ENCODE measurements at places on chromosomes 7 and 10. TPM values are rescaled to one million over a fixed set of nuclear protein-coding genes. Genes with fewer than 3 reads are reported as not detected.
A peak's percentile ranks its signal among the peaks of the same experiment; 100 is the strongest.

DNA sequence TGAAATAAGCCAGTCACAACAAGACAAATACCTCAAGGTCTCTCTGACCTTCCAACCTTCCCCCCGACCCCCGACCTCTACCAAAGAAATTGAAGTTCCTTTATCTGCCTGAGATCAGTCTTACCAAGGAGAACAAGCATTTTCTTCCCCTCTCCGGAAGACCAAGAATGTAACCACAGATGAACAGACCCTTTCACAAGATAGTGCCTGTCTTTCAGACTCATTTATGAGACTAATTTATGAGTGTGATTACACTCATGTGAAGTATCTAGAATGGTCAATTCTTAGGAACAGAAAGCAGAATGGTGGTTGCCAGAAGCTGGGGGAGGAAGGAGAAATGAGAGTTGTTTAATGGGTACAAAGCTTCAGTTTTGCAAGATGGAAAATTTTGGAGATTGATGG, 108.9 kb upstream of the MKLN1 start:
- no peaks in the 10 kb centered on the region for H3K36me3 ChIP-seq
- DNase-seq: no peak
- peaks cover 40% of the 10 kb centered on the region for H3K4me1 ChIP-seq
- H3K4me3 ChIP-seq: no peak overlapping the region

ACSM6 gene
- 0.14 TPM for total RNA-seq

GRCh38 chr10:132386419-132386831, 10.6 kb upstream of the PWWP2B start:
- H3K27ac ChIP-seq: no peak overlapping the region
- no peak overlapping the region for H3K4me3 ChIP-seq

LRIT1 gene
- total RNA-seq: not detected

SEMA3E gene
- total RNA-seq: 2.5 TPM

DNA sequence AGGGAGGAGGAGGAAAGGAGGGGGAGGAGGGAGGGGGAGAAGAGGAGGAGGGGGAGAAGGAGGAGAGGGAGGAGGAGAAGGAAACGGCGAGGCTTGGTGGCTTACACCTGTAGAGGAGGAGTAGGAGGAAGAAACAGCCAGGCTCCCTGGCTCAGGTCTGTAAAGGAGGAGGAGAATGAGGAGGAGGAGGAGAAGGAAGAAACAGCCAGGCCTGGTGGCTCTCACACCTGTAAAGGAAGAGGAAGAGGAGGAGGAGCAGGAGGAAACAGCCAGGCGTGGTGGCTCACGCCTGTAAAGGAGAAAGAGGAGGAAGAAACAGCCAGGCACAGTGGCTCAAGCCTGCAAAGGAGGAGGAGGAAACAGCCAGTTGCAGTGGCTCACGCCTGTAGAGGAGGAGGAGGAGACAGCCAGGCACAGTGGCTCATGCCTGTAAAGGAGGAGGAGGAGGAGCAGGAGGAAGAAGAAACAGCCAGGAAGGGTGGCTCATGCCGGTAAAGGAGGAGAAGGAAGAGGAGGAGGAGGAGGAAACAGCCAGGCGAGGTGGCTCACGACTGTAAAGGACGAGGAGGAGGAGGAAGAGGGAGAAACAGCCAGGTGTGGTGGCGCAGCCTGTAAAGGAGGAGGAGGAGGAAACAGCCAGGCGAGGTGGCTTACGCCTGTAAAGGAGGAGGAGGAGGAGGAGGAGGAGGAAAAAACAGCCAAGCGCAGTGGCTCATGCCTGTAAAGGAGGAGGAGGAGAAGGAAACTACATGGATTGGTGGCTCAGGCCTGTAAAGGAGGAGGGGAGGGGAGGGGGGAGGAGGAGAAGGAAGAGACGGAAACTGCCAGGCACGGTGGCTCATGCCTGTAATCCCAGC, 14.9 kb upstream of the CRCP start:
- no peaks in the 10 kb centered on the region for H3K36me3 ChIP-seq
- H3K4me3 ChIP-seq: peak overlapping the region; percentile 58
- peak; percentile 43 for DNase-seq
- peaks cover 8% of the 10 kb centered on the region for H3K4me1 ChIP-seq
- H3K27ac ChIP-seq: peak overlapping the region; percentile 89

DNA sequence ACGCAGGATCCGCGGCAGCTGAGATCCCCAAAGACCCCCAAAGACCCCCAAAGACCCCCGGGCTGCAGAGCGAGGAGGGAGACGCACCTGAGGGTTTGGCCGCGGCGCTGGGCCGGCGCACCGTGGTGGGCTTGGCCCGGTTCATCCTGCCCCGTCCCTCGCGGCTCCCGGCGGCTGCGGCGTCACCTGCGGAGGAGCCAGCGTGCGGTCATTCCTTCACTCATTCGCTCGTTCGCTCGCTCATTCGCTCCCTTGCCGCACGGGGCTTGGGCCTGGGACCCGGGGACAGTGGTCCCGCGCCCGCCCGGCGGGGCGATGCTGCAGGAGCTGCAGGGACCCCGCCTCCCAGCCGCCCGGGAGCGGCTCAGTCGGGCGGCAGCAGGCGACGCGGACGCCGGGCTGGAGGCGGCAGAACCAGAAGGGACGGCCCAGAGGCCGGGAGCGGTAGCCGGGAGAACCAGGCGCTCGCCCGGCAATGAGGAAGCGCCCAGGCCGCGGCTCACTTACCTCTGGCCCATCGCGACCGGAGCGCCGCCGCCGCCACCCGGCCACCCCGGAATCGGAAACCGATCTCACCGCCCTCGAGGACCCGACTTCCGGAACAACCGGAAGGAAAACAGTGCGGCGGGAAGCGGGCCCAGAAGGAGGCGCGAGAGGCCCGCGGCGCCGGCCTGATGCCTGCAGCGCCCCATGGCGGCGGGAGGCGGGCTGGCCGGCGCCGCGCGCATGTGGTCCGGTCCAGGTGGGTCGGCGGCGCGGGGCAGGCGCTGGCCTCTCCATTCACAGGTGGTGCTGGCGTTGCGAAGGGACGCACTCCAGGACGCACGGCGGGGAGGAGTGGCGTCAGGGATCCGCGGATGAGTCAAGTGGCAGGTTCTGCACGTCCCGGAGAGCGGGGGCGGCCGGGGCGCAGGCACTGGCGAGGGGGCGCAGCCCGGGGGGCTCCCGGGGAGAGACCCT, at the start of gene INTS1:
Gene INTS1 (minus strand): TSS at position 574 of the 960 bp plus-strand sequence. CDS start 429 bp downstream, at position 145.
- H3K27me3 ChIP-seq: no peaks in the 10 kb centered on the region
- H3K4me1 ChIP-seq: peaks cover 18% of the 10 kb centered on the region
- peak; percentile 87 for DNase-seq
- peaks cover 25% of the 10 kb centered on the region for H3K36me3 ChIP-seq
- peak within 1 kb of the TSS; percentile 85 for H3K4me3 ChIP-seq

IGFBP3 gene
- total RNA-seq: 2.9 TPM

TLX1 gene
- 2.3 TPM for total RNA-seq

Measured in WTC11 (cell line).